ENCODE measurements at places on chromosomes 12 and 14. TPM values are rescaled to one million over a fixed set of nuclear protein-coding genes. Genes with fewer than 3 reads are reported as not detected.
A peak's percentile ranks its signal among the peaks of the same experiment; 100 is the strongest.

DNA sequence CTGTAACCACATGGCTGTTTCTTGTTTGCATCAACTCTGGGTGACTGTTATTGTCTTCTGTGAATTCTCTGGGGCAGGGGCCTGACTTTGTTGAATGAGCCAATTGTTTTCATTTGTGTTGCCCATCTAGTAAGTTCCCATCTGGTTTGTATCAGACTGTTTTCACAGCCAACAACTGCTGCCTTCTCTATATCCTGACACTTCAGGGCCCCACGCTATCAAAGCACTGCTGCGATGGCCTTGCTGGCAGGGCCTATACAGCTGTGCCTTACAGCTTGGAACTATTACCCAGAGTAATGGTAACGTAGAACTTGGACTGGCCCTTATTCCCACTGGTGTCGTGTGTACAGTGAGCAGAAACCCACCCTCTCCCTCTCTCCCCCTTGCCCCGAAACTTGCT is 104.3 kb upstream of the DACT1 start:
- no peak for DNase-seq

DNA sequence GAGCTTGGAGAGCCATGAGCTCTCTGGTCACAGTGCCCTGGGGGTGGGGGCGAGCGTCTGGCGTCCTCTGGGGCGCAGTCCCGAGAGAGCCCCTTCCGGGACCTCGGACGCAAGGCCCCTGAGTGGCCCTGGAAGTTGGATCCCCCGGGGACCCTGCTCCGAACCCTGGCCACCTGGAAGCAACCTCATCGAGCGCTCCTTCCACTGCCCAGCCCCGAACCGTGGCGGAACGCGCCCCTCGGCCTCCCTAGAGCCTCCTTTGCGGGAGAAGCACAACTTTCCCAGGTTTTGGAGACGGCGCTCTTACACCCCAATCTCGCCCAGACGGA is 1.2 kb downstream of the NOS1 start:
- peak; percentile 79 for DNase-seq

GRCh38 chr14:100045642-100046344 is 19.4 kb upstream of the EVL start:
- no peak for DNase-seq

The FSCB gene
- total RNA-seq: not detected

DNA sequence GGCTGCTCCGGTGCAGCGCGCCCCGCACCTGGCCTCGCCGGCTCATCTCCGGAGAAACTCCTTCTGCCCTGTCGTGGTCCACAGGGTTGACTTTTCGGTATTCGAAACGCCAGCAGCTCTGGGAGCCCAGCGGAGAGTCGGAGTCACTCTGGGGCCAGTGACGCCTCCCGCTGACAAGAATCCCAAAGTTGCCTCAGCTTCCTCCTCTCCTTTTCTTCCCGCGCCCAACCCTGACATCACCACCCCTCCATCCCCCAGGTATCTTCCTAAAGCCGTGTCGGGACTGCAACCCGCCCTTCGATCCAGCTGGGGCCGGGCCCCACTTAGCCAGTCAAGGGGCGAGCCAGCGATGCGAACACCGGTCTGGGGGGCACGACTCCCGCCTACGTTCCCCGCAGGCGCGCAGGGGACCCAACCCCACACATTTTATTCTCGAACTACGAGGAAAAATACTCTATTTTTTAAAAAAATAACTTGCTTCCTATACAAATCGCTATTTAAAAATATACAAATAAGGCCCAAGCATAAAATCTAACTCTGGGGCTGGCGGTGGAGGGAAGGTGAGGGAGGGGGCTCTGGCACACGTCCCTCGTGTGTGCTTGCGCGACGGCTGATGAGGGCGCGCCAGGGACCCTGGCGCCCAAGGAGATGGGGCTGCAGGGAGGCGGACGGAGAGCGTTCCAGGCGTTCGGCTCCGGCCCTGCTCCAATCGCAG is 2.1 kb downstream of the NKX2-8 start:
- no peak for DNase-seq

DNA sequence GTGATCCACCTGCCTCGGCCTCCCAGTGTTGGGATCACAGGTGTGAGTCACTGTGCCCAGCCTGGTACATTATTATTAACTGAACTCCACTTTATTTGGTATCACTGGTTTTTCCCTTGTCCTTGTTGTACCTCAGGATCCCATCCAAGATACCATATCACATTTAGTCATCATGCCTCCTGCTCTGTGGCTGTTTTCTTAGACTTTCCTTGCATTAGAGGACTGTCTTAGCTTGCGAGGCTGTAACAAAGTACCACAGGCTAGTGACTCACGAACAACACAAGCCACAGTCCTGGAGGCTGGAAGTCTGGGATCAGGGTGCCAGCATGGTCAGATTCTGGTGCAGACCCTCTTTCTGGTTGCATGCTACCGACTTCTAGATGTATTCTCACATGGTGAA is 12.2 kb downstream of the KLC1 start:
- no peak for DNase-seq
